ENCODE measurements at places on chromosomes 5 and 9.
A peak's percentile ranks its signal among the peaks of the same experiment; 100 is the strongest.

DNA sequence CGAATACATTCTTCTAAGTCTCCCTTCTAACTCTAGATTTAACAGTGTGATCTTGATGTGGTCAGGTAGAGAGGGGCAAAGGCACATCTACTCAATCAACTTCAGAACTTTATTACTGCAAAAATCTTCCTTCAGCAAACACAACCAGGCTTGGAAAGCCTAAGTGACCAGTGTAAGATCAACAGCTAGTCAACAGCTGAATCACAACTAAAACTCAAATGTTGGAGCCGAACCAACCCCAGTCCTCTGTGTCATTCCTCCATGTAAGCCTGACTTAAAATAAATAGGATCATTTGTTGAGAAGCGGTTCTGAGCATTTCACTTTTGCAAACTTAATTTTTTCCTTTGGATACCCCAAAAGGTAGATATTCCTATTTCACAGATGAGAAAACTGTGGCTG, 352.7 kb downstream of the EBF1 start:
- DNase-seq, result no peak

DNA sequence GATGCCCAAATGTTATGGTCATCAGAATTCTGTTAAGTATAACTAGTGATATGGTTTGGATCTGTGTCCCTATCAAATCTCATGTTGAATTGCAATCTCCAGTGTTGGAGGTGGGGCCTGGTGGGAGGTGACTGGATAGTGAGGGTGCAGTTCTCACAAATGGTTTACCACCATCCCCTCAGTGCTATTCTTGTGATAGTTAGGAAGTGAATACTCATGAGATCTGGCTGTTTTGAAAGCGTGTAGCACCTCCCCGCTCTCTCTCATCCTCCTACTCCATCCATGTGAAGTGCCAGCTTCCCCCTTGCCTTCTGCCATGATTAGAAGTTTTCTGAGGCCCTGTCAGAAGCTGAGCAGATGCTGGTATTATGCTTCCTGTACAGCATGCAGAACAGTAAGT, 359.5 kb downstream of the TMEM167A start:
- no peak for DNase-seq

DNA sequence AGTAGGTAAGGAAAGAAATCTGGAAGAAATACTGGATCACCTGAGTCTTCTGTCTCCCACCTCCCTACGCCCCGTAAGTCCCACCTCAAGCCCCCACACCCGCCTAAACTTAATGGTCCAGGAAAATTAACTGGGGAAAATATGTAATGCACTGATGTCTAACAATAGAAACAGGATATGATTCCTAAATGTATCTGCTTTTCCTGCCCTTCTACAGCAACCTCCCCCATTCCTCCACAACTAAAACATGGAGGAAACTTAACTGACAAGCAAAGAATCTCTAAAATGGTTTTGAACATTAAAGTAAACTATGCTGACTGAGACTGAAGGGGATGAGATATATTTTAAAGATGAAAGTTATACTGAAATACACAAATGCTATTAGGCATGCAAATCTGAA, 10.4 kb downstream of the RFX3 start:
- no peak for DNase-seq

DNA sequence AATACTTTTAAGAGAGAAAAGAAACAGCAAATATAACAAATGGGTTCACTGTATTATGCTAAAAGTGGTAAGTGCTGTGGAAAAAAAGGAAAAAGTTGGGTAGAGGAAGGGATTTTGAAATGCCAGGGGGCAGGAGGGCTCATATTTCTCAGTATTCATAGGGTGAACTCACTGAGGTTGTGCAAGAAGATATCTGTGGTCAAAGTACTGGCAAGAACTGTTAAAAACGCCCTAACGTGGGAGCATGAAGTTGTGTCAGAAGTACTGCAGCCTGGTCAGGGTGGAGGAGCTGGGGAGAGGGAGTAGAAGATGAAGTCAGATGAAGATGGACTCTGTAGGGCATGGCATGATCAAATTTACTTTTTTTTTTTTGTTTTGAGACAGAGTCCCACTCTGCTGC, 31.2 kb upstream of the SLC28A3 start:
- DNase-seq, result peak; percentile 86

DNA sequence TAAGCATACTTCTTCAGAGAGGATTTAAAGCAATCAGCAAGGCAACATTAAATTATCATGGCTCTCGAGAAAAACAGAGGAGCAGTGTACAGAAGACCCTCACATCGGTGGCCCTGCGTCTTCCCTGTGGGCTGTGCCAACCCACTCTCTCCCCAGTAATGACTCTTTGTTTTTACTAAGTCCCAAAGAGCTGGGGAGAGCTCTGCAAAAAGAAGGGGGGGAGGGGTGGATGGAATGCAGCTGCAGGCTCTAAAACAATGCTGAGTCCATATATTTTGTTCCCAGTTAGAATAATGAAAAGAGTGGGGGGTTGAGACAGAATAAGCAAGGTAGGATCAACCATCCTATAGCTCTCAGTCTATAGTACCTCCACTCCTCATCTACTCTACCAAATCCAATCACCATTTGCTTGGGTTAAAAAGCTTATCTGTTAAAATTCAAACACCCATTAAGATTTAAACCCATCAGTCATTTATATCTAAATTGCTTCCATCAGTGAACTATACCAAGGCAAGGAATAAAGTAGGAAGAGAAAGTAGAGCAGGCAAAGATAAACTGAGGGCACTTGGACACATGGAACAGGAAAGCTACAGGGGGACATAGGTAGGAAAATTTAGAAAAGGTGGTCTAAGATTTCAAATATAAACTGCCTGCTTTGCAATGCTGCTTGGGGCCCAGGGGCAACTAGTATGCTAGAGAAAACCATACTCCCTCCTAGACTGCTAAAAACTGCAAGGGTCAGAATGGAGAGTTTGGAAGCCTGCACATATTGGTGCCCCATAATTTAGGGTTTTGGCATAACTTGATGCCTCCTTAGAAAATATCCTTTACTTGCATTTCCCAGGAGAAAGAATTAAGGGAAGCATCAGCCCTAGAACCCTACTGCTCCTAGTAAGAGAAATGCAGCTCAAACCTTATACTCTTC, 20.6 kb downstream of the ELL2 start:
- no peak for DNase-seq

GRCh38 chr9:114049441-114050225, 28.5 kb downstream of the AMBP start:
- DNase-seq, result no peak

DNA sequence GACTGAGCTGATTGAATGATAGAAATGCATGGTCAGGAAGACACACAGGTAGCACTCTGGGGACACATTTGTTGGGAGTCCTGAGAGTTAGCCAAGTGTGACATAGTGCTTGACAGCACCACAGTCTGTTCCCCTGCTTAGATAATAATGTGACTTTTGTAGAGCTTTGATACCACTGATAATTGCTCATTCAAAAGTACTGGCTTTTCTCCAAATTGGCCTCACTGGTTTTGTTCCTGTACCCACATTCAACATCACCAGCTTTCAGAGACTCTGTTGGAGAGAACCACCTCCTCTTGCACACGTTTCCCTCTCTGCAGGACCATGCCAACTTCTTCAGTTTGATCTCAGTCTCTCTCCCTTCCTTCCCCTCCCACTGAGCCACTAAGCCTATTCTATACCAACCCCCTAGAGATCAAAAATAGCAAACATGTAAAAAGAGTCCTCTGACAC, 52.5 kb upstream of the IL7R start:
- DNase-seq, result no peak

DNA sequence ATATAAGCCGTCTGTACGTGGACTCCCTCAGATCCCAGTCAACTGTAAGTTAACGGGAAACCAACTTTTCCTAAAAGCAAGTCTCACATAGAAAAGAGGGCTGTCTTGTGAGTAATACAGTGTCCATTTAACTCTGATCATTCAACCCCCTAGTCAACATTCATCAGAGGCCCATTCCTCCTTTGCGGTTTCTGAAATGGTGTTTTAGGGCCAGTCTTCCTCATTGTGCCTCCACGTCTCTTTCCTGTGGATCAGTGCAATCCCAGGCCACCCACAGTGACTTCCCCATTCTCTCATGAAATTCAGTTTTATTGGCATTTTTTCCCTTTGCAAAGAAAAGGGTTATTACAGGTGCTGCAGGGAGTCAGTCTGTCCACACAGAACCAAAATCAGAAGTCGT, 261.8 kb downstream of the NR3C1 start:
- DNase-seq, result peak; percentile 18

DNA sequence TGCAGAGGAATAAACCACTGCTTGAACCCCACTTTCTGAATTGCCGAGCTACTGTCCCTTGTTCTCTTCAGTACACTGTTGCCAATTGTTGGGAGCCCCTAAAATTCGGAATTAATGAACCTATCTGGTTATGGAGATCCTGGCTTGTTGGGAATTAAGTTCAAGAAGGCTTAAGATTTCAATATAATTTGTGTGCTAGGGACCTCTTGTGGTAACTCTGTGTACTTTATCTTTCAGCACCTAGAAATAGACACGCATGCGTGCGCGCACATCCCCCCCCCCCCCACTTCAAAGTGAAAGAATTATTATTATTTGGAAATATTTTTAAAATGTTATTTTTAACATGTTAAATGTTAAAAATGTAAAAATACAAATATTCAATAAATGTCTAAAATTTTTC, 53.3 kb upstream of the FAM169A start:
- DNase-seq, result peak; percentile 41

GRCh38 chr5:154375329-154376008, 70.3 kb upstream of the SAP30L start:
- DNase-seq, result peak; percentile 29

DNA sequence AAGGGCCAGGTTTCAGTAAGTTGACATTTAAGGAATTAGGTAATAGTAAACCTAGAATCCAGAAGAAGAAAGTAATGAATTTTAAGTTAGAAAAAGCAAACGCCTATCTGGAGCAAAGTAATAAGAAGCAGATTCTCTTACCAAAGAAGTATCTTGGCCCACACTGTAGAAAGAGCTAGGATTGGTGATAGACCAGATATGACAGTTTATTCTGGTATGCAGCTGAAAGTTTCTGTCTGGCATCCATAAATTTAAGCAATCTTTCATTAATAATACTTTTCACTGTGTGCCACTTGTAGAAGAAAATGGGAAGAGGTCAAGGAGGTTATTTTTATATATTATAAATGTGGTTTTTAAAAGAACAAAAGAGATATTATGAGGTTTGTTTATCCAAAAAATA, 3.0 kb downstream of the RECK start:
- DNase-seq, result peak; percentile 70

GRCh38 chr5:38719403-38719802, 126.4 kb upstream of the OSMR start:
- DNase-seq, result no peak

DNA sequence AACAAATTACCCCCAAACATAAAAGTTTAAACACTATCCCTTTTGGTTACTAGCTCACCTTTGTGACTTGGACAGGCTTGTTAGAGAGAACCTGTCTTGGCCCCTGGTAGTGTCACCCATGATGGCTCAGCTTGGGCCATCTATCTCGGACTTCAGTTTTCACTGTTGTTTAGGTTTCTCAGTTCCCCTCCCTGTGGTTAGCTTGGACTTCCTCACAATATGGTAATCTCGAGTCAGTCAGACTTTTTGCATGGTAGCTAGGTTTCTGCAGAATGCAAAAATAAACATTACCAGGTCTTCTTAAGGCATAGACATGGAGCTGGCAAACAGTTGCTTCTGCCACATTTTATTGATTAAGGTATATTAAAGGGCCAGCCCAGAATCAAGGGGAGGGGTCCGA, 324.3 kb upstream of the RORB start:
- no peak for DNase-seq

GRCh38 chr9:84101964-84102632, 121.5 kb downstream of the RMI1 start:
- no peak for DNase-seq

DNA sequence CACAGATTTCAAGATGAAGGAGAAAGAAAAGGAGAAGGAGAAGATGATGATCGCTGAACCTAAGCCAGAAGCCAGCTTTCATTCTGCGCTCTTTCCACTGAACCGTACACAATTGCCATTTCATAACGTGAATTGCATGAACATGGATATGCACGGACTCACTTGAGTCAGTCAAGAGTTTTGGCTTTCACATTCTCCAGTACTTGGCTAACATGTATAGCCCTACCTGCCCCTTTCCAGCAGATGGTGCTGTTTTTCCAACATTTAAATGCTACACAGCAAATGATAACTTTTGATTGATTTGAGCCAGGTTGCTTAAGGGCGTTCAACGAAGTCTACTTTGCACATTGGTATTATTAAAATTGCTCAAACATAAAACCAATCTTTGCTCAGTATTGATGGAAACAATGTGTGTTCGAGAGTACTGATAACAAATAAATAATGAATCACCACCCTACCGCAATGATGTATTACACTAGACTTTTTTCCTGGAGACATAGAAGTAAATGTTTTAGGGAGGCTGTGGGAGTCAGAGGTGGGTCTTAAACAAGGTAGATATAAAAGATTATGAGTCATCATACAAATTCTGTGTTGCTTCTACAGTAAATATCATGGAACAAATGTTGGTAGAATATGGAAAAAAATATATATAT, 196.4 kb downstream of the TRPM3 start:
- peak; percentile 80 for DNase-seq

GRCh38 chr5:104564530-104564929, 1001.9 kb upstream of the NUDT12 start:
- no peak for DNase-seq

DNA sequence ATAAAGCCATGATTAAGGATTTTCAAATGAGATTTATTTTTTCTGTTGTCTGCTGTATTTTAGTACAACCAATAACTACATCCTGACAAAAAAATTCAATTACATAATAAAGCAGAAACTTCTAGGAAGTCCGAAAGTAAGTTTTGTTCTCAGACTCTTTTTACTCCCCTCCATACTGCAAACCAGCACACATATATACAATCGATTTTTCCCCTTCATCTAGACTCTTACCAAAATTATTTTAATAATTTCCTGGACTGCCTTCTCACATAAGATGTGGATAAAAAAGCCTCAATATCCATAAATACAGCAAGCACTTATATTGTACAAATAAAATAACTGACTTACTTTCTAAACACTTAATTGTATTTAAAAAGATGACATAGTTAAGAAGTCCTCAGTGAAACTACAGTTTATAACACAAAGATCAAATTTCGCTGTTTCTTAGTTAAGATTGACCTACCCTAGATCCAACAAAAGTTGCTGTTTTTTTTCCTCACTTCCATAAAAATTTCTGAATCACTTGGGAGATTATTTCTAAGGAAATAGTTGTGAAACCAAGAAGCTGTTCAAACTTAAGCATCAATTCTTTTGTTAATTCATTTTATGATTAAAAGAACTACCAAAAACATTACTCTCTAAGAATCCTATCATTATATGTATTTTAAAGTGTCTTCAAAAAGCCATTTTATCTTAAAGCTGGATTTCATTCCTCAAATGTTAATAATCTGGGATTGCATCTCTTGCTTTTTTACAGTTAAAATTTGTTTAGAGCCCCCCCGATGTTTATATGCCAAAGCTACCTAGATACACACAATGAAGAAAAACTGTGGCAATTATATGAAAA, 74.7 kb upstream of the IFNE start:
- DNase-seq, result no peak

Data from astrocyte (in vitro differentiated cells and primary cell).